Activated CD4-positive, alpha-beta T cell treated with anti-CD3 and anti-CD28 coated beads for 4 hours (primary cell): ENCODE measurements at places on chromosomes 1 and 21.

- no peak for DNase-seq
Measured at GRCh38 chr1:79302380-79302930, 295.9 kb upstream of the ADGRL4 start.

DNA sequence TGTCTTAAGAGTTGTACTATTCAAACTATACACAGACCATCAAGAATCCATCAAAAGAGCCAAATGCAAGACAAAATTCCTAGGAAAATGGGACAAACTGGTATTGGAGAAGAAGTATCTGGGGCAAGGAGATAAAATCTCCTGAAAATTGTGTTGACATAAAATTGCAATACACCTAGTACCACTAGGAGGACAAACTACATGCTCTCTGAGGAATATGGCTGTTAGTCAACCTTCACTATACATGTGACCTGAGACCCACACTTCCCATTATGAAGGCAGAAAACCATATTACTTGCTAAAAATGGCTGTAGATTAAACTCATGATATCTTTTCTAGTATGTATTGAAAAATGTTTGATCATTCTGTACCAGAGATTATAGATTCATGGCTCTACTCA lies 30.0 kb downstream of the IRF2BP2 start:
- no peak for DNase-seq

DNA sequence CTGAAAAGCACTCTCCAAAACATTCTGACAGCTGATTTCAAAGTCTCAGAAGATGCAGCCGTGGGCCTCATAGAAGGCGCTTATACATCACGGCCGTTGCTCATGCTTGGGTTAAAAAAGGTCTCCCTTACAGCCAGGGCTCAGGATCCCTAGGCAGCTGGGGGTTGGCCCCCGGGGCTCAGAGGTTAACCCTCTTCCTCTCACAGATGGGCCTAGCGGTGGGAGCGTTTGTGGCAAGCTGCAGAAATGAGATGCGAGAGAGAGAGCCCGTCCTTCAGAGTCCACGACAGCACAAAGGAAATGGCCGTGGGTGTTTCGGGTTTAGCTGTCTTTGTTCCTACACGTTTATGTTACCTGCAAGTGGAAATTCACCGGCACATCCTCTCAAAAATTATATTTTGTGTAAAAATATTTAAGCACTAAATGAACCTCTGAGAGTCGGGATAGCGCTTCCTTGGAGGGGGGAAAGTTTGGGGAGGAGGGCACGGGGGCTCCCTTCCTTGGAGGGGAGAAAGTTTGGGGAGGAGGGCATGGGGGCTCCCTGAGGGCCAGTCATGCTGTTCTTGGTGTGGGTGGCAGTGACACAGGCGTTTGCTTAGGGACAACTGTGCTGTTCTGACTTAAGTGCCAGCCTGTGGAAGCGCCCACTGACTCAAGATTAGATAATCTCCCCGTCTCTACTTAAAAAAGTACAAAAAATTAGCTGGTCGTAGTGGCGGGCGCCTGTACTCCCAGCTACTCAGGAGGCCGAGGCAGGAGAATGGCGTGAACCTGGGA lies 20.5 kb upstream of the PRDM15 start:
- DNase-seq, result peak; percentile 41

DNA sequence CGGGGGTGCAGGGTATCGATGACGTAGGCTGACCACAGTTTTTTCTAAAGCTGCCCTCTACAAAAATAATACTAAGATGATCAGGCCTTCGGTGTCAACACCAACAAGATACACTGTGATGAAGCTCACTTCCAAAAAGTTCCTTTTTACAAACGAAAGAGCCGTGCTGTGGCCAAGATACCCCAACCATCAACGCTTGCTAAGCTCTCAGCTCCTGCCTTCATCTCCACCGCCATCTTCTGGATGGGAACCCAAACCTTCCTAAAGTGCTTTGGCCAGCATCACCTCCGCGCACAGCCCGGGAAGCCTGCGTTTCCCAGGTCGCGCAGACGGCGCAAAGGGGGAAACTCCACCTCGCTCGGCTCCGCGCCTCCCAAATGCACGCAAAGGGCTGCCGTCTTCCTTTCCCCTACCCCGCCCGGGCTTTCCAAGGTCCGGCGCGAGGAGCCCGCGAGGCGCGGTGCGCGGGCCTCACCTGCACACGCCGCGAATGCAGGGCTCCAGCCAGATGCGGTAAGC lies 541 bp downstream of the USP48 start:
- DNase-seq, result peak; percentile 37

- no peak for DNase-seq
Measured at GRCh38 chr1:36766481-36766880, 267.8 kb downstream of the GRIK3 start.

DNA sequence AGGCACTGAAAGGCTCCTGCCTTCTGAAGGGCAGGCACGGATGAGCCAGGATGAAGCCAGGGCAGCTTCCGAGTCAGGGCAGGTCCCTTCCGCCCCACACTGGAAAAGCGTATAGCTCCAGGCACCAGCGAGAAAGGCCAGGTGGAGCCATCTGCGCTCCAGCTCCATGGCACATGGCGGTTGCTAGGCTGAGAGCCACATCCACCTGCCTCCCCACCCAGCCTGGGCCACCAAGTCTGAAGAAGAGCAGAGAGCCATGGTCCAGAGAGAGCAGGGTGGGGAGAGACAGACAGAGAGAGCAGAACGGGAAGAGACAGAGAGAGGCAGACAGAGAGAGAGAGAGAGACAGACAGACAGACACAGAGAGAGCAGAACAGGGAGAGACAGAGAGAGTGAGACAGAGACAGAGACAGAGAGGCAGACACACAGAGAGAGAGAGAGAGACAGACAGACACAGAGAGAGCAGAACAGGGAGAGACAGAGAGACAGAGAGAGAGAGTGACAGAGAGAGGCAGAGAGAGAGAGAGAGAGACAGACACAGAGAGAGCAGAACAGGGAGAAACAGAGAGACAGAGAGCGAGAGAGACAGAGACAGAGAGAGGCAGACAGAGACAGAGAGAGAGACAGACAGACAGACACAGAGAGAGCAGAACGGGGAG lies 5.2 kb downstream of the FNDC10 start:
- DNase-seq, result no peak

GRCh38 chr1:100862591-100862990 lies 32.1 kb downstream of the EXTL2 start:
- DNase-seq, result no peak

DNA sequence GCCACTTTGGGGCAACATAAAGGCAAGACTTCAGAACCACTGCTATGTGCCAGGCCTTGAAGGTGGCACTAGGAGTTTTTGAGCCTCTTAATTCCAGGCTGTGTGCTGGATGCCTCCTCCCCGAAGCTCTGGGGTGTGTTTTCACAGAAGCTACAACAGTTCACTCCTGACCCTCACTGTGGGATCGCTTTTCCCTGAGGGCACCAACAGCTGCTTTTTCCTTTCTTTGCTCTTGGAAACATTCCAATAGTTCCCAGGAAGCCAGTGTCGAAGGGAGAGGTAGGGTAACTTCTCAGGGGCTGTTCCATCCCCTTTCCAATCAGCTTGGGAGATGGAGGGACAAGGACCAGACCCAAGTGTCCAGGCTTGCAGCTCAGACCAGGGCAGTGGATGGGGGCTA lies 153.4 kb downstream of the C1orf94 start:
- DNase-seq, result no peak

DNA sequence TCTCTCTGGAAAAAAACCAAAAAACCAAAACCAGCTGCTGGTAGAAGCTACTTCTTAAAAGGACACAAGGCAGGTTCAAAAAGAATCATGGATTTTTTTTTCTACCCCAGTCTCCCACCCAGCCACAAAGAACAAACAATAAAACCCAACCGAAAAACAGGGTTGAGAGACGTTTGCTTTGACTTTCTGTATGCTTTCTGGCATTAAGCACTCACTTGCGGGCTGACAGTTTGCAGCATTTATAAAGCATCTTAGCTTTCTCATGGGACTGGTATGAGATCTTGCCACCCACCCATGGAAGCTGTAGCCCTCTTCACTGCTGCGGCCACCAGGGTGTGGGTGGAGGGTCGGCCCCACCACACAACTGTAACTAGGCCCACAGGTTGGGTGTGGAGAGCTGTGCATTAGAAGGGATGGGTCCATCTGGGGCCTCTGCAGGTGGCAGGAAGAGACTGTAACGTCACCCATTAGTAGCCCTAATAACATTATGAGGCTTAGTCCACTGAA lies 165.7 kb downstream of the RHOU start:
- DNase-seq, result no peak

DNA sequence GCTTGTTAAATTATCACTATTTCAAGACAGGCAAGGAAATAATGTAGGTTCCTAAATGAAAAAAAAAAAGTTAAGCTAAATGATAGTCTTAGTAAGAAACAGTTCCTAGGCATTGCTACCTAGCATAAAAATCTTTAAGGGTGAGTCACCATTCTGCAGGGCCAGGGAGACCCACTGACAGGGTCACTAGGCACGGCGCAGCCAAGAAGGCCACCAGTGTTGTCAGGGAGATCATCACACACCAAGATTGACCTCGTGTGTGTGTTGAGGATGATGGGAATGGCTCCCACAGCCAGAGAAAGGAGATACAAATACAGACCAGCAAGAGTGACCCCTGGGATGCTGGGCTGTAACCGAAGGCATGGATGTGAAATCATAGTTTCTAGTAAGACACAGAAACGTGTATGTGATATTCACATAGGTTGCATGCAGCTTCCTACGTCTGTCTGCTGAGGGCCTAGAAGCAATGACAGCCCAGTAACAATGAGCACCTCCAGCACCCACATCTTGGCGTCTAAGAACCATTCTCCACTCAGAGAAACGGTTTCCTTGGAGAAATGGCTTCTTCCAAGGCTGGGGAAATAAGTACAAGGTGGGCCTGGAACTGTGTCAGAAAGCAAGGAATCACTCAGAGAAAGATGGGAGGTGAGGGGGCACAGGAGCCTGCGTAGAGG lies 29.1 kb downstream of the RIPK4 start:
- DNase-seq, result no peak

DNA sequence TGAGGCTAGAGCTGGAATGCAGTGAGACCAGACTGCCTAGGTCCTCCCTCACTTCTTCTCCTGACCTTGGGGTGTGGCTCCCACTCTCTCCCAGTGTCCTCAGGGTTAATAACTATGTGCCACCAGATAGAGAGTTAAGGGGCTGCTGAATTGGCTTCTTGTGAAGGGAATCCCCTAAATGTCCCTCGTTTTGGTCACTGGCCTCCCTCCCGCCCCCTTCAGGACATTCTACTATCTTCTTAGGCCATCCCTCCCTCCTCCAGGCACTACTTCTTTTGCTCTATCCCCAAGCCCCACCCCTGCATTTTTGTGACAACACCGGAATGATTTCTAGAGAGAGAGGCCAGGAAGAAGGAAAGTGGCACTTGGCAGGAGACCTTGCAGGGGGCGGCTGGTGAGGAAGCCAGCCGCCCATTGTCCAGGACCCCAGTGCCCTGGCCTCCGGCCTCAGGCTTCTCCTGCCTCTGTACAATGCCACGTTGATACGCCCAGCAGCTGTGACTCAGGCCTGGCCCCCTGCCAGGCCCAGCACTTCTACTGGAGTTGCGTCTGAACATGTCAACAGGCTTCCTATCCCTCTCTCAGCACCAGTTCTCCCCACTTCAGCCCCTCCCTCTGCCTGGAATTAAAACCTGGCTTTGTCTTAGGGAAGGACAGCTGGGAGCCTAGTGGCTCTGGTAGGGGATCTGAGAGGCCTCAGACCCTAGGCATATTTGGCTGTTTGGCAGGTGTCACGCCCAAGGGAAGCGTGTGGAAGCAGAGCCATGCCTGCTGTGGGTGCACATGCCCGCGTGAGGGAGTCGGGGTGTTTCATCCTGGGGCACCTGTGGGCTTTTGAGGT lies 9.1 kb downstream of the LMNA start:
- DNase-seq, result peak; percentile 66

DNA sequence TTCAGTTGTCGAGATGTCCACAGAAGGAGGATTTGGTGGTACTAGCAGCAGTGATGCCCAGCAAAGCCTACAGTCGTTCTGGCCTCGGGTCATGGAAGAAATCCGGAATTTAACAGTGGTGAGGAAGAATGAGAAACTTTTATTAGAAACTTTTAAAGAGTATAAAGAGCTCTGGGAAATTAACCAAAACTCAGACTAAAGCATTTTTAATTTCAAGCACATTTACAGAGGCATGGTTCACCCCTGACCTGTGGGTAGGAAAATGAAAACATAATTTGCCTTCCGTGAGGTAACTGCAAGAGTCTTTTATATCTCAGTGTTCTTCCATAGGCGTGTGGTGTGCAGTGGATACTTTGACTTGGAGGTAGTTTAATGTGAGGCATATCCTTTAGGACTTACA lies 44.8 kb upstream of the KCNQ4 start:
- no peak for DNase-seq

GRCh38 chr1:3614755-3615742 lies 3.7 kb upstream of the MEGF6 start:
- no peak for DNase-seq

GRCh38 chr1:71264039-71264438 lies 183.2 kb upstream of the ZRANB2 start:
- DNase-seq, result no peak

DNA sequence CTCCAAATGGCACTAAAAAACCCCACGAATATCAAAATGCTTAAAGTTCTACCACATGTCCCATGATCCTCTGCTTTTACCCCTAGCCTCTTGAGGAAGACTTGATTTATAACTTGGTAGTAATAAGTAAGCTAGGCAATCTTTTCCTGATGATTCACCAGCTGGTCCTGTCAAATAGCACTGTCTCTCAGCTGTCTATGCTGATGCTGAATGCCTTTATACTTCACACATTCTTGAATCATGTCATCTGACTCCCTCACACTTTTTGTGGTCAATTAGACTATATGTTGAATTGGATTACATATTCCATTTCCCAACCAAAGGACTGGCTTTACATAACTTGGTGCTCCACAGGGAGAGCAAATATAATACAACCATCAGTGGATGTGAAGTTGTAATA lies 16.6 kb downstream of the C21orf91 start:
- no peak for DNase-seq

DNA sequence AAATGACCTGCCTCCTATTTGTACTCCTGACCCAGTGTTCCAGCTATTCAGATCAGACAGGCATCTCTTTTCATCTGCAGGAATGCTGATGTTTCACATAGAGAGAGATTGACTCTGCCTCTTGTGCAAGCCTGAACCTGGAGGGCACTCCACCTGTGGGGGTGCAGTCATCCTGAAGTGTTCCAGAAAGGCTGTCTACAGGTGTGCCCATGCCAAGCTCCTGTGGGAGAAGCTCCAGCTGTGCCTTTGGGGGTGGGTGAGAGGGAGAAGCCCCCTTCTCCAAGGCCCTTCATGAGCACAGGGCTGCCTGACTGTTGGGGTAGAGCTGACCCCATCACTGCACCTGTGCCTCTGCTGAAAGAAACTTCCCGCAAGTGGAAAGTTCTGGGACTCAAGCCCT lies 22.8 kb downstream of the IFI44 start:
- no peak for DNase-seq

DNA sequence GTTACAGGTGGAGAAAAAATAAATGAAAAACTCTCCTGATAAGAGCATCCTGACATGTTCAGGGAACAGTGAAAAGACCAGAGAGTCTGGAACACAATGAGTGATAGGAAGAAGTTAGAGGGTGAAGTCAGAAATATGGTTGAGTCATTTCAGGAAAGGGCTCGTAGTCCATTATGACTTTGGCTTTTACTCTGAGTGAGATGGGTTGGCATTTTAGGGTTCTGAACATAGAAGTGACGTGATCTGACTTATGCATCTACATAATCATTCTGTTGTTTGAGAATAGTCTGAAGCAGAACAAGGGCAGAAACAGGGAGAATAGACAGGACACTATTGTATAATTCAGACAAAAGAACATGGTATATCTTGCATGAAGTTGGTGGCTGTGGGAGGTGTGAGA lies 5.8 kb downstream of the HMCN1 start:
- no peak for DNase-seq

GRCh38 chr1:58922302-58923089 lies 138.6 kb upstream of the JUN start:
- no peak for DNase-seq

- DNase-seq, result no peak
Measured at GRCh38 chr1:20483098-20483832, 2.7 kb downstream of the CAMK2N1 start.

- no peak for DNase-seq
Measured at GRCh38 chr1:227561241-227561907, 2.0 kb upstream of the ZNF678 start.
